ENCODE measurements at places on chromosomes 4 and X.

- DNase-seq, result peak; percentile 51
Observed at GRCh38 chrX:39935411-39936064, 162.2 kb downstream of the BCOR start.

- no peak for DNase-seq
Observed at GRCh38 chr4:106979476-106979875, 56.6 kb downstream of the DKK2 start.

GRCh38 chr4:83639849-83640493 lies 104.1 kb downstream of the GPAT3 start:
- peak; percentile 87 for DNase-seq

- no peak for DNase-seq
Observed at GRCh38 chrX:103378990-103379389, 2.7 kb downstream of the BEX3 start.

GRCh38 chrX:104166735-104167436 lies 633 bp downstream of the FAM199X start:
- peak; percentile 2 for DNase-seq

DNA sequence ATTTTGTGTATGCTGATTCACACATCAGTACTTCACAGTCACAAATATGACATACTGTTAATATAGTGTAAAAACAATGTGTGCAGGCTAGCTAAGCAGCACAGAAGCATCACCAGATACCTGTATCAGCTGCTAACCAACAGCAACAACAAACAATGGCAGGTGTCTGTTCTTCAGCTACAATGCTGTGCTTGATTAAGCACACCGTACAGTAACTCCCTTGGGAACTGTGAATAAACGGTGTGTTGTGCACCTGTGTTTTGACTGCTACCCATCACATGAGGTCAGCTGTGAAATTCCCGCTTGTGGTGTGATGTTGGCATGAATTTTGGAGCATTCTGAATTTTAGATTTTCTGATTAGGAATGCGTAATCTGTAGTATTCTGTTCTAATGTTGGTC lies 379.7 kb upstream of the FAT1 start:
- DNase-seq, result no peak

DNA sequence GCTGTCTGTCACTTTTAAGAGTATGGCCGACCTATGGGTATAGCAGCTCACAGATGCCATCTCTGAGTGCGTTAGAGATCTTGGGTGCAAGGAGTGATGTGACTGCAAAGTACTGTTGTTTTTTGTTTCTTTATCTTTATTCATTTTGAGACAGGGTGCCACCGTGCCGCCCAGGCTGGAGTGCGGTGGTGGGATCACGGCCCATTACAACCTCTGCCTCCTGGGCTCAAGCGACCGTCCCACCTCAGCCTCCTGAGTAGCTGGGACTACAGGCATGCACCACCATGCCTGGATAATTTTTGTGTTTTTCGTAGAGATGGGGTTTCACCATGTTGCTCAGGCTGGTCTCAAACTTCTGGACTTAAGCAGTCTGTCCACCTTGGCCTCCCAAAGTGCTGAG lies 71.4 kb downstream of the CCKAR start:
- no peak for DNase-seq

GRCh38 chr4:94640151-94640550 lies 117.6 kb upstream of the BMPR1B start:
- DNase-seq, result no peak

DNA sequence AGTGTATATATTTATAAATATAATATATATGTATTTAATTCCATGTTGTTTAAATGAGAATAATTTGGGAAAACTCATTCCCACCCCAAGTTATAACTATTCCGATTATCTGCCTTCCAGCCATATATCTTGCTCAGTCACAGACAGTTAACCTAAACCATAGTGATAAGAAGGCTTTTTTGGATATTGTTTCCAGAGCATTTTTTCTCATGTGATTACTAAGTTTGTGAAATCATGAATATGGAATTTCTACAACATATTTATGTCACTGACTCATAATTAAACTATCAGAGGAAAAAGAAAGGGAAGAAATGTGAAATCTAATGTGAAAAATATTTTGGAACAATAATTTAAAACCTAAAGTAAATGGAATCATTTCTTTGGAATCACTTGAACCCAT lies 1163.5 kb upstream of the PABPC4L start:
- DNase-seq, result no peak
